ENCODE measurements at places on chromosomes 4 and X.

DNA sequence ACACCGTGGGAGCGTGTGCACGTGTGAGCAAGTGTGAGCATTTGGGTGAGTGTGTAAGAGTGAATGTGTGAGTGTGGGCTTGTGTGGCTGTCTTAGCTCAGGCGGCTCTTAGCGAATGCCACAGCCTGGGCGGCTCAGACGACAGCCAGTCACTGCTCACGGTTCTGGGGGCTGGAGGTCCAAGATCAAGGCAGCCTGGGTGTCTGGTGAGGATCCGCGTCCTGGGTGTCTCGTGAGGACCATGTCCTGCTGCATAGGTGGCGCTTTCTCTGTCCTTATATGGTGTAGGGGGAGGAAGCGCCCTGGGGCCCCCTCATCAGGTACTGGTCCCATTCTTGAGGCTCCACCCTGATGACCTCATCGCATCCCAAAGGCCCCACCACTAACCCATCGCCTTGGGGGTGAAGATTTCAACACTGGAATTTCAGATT, 4.5 kb downstream of the DOK7 start:
- no peak for DNase-seq

DNA sequence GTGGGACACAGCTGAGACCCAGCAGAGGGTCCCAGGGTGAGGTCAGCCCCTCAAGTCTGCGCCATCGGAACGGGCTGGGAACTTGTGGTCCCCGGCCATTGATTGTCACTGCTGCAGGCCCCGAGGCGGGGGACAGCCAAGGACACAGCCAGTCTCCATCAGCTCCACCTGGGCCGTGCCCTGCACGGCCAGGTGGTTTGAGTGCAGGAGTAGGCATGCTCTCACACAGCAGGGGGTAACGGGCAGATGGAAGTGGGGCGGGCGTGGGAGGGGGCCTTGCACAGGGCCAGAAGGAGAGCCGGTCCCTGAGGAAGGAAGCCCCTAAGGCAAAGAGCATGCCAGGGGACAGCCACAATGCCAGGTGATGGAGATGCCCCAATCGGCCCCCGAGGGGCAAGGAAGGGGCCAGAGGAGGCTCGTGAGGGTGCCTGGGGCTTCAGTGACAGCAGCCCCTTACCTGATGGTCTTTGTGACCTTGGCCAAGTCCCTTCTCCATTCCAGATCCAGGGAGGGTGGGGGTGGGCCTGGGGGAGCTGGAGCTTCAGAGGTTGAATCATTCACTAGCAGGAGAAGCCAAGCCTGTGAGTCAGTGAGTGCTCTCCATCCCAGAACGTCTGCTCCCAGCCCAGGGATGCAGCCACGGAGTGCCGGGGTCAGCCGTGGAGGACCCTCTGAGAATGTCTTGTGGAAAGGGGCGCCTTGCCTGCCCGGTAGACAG, 2.3 kb downstream of the ATP2B3 start:
- no peak for DNase-seq

DNA sequence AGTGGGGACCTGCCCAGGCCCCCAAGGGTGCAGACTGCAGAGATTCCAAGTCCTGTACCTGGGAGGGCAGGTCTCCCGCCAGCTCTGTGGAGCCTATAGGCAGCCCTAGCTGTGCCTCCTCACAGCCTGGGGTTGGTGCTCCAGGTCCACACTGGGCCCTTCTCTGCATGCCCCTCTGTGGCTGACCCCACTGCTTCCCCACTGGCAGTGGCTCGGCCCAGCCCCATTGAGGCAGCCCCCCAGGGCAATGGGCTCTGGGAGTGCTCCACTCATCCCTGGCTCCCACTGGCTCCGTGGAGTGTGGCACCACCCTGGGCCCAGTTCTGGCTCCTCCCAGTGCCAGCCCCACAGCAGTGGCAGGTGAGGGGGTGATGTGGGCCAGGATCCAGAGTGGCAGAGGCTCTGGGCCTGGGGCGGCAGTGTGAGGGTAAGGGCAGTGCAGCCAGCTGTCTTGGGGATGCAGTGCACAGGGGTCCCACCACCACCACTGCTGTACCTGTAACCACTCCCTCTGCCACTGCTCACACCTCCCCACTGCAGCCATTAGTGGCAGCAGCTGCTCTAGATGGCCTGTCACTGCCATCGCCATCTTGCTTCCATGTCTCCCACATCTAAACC, 312.2 kb downstream of the GPM6A start:
- no peak for DNase-seq

DNA sequence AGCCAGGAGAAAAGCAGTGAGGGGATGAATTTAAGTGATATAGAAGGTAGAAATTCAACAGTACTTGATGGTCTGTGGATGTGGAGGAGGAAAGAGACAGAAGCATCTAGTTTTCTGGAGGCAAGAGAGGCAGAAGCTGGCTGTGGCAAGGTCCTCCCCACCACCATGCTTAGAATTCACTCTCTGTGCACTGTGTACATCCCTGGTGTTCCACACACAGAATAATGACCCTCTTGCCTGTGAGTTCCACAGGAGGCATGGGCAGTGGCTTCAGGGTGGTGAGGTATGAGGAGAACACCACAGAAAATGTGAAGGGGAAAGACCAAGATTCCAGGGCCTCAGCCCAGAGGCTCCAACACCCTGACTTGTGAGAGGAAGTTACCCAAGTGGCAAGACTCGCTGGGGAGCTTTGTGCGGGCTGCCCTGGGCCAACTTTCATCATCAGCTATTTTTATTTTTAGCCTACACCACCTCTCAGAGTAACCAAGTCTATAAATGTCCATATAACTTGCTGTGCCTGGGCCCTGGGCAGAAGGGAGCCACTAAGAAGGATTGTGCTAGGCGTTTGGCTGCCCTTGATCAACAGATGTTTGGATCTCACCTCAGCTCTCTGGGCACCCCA, 7.8 kb upstream of the INTS6L start:
- no peak for DNase-seq

DNA sequence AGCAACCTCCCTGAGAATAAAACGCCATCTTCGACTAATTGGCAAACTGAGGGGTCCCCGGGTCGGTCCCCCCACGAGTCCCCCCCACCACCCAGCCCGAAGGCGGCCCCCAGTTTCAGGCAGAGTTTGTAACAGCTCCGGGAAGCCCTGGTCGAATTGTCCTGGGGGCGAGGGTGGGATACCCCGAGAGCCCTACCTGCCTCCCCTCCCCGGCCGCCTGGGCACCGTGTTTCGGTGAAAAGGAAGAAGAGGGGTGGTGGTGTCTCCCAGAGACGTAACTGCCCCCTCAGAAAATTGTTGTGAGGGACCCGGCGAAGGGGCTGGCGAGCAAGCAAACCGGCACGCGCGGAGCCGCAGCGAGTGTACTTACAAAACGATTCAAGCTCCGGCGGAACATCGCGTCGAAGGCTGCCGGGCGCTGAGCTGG, 1.2 kb downstream of the ATP11C start:
- no peak for DNase-seq

DNA sequence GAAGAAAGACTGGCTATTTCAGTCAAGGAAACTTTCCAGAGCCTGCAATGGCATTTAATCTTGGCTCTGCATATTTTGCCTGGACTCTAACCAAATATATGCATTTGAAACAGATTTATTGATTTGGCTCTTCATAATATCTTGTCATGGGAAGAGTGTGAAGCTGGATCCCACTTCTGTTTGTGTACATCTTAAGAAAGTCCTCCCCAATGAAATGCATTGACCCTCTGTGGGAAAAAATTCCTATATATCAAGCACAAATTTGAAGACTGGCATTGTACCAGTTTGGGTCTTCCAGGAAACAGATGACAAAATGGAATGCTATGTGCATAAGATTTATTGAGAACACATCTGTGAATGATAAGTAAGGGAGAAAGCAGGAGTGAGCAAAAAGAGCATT, 897.3 kb upstream of the TENM3 start:
- DNase-seq = no peak

DNA sequence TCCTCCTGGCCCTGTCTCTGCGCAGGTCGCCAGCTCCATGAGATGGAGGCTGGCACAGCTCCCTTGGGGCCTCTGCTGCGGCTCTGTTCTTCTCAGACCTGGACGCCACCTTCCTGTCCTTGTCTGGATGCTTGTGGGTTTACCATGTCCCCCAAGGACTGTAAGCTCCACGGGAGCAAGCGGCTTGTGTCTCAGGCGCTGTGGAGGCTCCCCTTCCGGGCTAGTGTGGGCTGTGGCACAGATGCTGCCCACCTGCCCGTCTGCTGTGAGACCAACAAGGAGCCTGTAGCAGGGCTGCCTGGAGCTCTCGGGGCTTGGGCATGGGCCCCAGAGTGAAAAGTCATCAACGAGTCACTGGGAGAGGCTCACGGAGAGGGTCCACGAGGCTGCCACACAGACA, 25.2 kb downstream of the NAT8L start:
- no peak for DNase-seq

- DNase-seq = no peak
These were observed 86.3 kb upstream of the CITED1 start for GRCh38 chrX:72392042-72392441.

DNA sequence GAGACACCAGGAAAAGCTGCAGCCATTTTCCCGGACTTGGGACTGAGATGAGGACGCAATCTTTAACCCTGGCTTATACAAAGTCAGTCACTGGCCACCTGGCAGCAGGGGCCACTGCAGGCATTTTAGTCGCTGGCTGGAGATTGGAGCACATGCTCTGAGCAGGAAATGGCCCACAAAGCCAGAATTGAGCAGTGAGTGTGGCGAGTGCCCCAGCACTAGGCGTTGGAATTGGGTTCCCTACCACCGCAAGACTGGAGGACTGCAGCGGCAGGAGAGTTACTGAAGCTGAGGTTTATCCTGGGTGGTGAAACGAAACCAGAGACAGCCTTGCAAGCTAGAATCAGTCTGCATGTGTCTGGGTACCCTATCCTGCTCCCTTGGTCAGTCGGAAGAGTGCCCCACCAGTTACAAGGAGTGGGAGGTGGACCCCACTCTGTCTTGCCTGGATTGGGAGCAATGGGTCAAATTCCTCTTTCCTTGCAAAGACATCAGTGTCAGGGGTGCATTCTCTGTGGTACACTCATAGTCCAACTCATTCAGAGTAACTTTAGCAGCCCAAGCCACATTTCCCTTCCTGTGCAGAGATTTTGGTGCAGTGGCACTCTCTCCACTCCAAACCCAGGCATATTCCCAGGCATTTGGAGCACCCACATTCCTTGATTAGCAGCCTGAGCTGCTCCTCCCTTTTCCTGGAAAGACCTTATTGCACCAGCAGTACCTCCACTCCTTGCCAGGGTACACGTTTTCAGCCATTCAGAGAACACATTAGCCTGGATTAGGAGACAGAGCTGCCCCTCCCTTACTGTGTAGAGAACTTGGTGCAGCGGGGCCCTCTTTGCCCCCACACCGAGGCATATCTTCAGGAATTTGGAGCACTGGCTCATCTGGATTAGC, 36.7 kb upstream of the PLK4 start:
- DNase-seq = no peak

DNA sequence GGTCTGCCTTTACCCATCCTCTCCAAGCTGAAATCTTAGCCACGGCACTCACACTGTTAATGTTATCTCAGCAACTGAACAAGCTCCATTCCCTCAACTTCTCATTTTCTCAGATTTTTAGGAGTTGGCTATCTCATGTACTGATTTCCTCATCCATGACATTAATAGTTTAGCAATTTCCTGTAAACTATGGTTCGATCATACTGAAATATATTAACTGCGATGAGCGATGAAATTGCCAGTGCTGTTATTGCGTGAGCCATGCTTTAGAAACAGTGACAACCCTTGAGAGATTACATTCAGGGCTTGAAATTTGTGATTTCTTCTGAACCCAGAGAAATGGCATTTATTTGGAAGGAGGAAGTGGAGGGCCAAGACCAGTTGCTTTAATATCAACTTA, 223.7 kb downstream of the GPAT3 start:
- no peak for DNase-seq

GRCh38 chrX:66255359-66255967, 91.4 kb downstream of the HEPH start:
- DNase-seq = no peak

- no peak for DNase-seq
These were observed 57.7 kb downstream of the KLHL13 start for GRCh38 chrX:118058924-118059323.

GRCh38 chr4:190121759-190122158, 51.8 kb upstream of the DUX4 start:
- no peak for DNase-seq

DNA sequence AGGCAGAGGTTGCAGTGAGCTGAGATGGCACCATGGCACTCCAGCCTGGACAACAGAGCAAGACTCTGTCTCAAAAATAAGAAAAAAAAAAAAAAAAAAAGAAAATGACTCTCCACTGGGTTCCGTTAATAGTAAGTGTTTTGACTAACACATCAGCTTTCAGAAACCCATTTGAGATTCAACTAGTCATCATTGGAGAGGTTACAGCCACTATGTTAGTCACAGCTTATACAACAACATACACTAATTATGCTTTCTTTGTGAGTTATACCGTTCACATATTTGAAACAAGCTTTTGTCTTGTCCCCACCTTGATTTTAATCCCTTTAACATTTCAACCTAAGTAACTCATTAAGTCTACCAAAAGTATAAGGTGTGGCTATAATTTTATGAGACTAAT, 48.2 kb downstream of the HADH start:
- DNase-seq = no peak

DNA sequence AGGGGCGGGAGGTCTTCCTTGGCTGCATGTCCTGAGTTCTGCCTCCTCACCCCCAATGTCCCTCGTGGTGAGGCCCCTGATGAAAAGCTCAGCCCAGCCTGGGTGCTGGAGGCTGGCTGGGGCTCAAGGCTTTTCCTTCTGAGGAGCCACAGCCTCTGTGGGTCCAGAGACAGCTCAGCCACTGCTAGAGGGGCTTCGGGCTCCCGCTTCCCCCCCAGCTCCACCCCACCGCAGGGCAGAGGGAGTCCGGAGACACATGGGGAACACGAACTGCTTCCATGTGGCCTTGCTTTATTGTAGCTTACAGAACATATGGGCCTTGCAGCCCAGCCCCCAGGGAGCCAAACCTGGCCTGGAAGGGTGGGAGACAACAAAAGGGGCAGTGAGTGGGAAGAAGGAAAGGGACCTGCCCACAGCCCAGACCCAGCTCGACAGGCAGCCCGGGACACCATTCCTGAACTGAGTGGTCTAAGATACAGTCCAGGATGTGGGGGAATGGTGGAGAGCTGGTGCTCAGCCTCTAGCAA, 89.9 kb upstream of the NKX1-1 start:
- DNase-seq = no peak

DNA sequence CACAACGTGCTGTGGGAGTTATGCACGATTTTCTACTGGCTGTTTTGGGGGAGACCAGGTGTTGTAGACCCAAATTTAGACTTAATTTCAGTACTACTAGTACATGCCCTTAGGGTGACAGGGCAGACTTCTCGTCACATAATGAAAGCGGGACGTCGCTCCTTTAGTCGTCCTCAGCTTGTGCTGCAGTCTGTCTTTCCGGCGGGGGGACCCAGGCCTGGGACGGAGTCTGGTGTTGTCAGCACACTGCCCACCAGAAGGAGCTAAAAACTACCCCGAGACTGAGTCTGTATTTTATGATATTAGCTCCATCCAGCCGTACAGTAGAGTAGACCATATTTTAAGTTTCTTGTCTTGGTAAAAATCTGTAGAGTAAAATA, 35.5 kb downstream of the NOP14 start:
- no peak for DNase-seq

GRCh38 chr4:172096786-172097185, 283.6 kb downstream of the GALNTL6 start:
- no peak for DNase-seq
